Upper lobe of left lung (tissue), 6 donors: ENCODE measurements at places on chromosomes 13 and 19. TPM values are rescaled to one million over a fixed set of nuclear protein-coding genes. Genes with fewer than 3 reads are reported as not detected.

MED29 gene
- 51.1 TPM for total RNA-seq

DNA sequence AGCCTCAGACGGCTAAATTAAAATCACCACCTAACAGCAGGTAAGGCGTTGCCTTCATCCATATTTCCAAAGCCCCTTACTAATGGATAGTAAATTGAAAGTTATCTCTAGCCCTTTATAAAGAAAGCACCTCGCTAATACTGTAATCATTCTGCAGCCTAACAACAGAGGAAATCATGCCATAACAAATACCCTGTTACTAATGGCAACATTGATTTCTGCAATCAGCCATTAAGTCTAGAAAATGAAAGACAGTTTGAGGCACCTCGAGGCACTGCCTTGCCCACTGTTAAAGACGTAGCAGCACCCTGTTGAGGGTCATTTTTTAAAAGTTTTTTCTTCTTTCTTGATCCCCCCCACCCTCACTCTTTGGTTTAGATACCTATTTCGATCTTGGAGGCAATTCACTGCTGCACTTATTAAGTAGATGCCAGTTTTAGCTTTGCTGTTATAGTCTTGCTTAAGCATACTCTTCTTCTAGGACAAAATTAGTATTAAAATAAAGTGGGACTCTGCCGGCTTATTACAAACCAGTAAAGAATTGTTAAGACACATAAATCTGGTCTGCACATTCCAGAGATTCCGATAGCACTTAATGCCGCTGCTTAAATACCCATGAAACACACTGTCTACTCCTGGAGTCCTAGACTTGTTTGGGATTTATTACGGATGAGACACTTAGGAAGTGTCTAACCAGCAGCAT lies 74.8 kb downstream of the ZNF536 start:
- no peak for DNase-seq

- DNase-seq = no peak
Measured at GRCh38 chr19:30390356-30390988, 18.3 kb downstream of the ZNF536 start.

DNA sequence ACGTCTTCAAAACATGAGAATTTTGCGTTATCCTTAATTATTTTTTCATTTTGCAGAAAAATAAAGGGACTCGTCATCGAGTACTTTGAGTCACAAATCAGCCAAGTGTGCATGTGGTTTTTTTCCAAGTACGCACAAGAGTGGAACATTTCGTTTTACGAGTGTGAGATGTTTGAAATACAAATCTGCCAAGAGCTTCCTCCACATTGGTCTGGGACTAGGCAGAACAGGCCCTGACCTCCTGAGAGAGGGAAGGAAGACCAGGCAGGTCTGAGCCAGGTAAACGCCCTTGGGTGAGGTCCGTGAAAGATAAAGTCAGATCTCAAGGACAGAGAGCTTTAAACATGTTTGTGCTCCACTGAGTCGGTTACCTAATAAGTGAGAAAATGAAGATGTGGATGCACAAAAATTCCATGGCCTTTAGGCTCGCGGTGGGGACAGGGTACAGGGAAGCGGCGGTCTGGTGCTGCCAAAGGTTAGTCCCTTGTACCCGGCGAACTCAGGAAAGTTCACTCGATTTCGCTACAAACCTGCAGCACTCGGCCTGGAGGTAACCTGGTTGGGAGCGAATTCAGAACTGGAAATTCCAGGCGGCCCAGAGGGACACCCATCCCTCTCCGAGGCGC lies 473 bp upstream of the ITM2B start:
- no peak for DNase-seq

GRCh38 chr13:87035526-87035925 lies 635.6 kb upstream of the SLITRK5 start:
- DNase-seq = no peak

GRCh38 chr13:44181931-44182330 lies 191.7 kb upstream of the SERP2 start:
- no peak for DNase-seq

RASGRP4 gene
- total RNA-seq = 4.4 TPM

FAM83E gene
- 24.0 TPM for total RNA-seq

SF3A2 gene
- total RNA-seq = 73.0 TPM

GRCh38 chr13:93270769-93271742 lies 44.4 kb downstream of the GPC6 start:
- DNase-seq = no peak

- no peak for DNase-seq
Measured at GRCh38 chr13:78326633-78327032, 276.7 kb downstream of the POU4F1 start.

PLIN4 gene
- total RNA-seq = 4.3 TPM

DNA sequence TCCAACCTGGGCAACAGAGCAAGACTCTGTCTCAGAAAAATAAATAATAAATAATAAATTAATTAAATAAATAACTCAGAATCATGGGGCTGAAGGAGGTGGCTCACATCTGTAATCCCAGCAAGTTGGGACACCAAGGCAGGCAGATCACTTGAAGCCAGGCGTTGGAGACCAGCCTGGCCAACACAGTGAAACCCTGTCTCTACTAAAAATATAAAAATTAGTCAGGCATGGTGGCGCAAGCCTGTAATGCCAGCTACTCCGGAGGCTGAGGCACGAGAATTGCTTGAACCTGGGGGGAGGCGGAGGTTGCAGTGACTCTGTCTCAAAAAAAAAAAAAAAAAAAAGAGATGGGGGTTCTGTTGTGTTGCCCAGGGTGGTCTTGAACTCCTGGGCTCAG lies 7.2 kb downstream of the TMEM38A start:
- DNase-seq = no peak

ZNF665 gene
- 5.2 TPM for total RNA-seq

DNA sequence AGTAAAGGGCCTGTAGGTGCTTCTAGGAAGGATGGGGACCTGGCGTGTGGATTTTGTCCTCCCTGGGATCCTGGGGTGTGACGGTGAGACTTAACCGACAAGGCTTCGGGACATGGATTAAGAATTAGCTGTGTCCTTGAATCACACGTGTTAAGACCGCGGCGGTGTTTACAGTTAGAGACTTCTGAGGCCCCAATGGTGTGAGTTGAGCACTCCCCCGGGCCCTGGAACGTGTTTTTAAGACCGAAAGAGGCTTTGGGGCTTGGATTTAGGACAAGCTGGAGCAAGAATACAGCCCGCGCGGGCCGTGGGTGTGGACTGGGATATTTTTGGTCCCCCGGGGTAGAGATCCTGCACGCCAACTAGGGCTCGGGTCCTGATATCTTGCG lies 1.2 kb upstream of the SLC27A1 start:
- no peak for DNase-seq

AMER2 gene
- not detected for total RNA-seq

- DNase-seq = no peak
Measured at GRCh38 chr19:35629332-35629633, 447 bp downstream of the RBM42 start.

DNA sequence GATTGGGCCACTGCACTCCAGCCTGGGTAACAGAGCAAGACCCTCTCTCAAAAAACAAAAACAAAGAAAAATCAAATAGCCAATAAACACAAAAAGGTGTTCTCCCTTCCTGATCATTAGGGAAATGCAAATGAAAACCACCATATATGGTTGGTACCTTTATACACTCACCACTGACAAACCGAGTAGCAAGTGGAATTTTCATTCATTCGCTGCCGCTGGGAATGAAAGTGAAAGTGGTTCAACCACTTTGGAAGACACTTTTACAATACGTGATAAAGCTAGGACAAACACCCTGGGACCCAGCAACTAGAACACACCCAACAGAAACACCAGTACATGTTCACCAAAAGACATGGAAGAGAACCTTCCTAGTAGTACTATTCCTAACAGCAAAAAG lies 21.0 kb downstream of the GRIK5 start:
- DNase-seq = no peak

GRCh38 chr19:4979211-4979807 lies 10.4 kb downstream of the KDM4B start:
- DNase-seq = no peak

DNA sequence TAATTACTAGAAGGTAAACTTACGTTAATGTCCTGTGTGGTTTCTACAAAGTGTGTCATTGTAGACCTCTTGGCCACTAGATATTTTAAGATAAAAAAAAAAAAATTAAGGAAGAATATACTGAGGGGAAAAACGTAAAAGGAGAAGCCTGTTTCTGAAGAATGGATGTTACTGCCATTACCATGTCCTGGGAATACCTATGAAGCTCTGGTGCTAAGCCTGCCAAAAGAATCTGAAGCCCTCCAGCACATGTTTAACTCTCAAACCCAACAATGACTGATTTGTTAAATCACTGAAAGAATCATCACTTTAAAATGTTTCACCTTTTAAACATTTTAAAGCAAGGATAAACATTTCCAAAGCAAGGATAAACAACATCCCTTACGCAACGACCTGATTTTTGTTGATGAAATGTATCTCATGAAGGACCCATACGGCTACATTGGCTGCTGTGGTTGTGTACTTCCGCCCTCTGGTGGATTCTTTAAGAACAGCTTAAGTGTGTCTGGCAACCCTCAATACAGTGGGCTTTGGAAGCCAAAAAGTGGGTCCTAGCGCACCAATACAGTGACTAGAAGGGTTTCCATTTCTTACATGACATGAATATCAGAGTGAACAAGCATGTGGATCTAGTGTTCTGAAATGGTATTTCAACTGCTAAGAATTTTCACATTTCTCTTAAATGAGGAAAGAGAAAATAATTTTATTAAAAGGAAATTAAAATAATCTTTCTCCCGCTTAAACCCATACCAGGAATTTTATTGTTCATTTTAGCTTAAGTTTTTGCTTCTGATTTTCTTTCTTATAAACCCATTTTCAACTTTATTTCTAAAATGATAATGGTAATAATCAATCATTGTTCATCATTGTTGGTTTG lies 74.5 kb upstream of the RAP2A start:
- DNase-seq = peak; percentile 50

LILRB4 gene
- total RNA-seq = 14.4 TPM

DNA sequence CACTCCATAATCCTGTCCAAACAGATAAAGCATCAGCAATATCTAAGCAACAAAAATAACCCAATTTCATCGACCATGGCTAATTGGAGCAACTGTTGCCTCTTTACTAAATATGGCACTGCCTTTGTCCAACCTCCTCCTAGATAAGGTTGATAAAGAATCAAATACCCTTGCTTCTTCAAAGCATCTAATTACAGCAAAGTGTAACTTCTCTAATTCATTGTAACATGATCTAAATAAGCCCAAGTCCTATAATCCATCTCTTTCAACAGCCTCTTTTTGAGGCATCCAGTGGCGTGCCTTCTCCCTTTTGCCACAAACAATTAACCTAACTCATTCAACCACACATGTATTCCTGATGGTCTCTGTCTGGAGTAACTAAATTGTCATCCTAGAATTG lies 81.7 kb upstream of the KLHL1 start:
- no peak for DNase-seq

ZNF433 gene
- total RNA-seq = 4.3 TPM

- DNase-seq = no peak
Measured at GRCh38 chr19:4781801-4782200, 9.7 kb upstream of the FEM1A start.

DNA sequence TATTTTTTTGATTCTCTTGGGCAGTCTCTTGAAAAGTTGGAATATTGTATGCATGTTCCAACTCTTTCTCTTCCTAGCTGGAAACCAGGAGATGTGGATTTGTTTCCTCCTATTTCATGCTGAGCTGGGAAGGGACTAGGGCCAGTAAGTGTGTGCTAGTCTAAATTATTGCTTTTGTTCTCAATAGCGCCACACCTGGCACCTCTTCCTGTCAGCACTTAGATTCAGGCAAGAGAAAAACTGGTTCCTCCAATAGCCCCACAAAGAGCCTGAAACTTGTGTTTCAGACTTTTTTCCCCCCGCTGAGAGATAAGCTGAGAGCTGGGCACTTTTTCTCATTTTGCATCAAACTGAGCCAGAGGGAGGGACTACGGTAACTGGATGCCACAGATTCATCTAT lies 353.4 kb downstream of the OLFM4 start:
- no peak for DNase-seq

DNA sequence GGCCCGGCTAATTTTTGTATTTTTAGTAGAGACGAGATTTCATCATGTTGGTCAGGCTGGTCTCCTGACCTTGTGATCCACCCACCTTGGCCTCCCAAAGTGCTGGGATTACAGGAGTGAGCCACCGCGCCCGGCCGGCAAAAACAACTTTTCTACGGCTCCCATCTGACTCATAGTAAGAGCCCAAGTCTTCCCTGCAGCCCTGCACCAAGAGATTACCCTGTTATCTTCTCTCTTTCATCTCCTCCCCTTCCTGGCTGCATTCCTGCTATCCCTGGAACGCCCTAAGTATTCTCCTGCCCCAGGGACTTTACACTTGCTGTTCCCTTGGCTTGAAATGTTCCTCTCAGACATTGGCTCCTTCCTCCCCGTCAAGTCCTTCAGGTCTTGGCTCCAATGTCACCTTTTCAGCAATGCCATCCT lies 6.6 kb downstream of the AP2S1 start:
- DNase-seq = no peak

DNA sequence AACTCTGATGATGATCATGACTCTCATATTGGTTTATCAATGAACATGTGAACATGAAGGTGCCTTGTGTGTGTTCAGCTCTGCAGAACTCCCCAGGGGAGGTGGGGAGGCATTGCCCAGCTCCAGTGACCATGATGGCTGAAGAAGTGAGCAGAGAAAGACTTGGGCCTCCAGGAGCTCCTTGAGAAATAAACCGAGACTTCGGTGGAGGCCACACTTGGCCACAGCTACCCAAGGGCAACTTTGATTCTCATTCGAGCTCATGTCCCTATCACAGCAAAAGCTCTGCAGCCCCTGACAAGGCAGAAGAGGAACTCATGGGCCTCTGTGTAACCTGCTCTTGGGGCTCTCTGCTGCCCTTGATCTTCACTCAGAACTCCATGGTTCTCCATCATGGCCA lies 44.1 kb upstream of the ZNF536 start:
- no peak for DNase-seq
